Central memory CD4-positive, alpha-beta T cell (primary cell): ENCODE measurements at places on chromosomes 16 and 17.
A peak's percentile ranks its signal among the peaks of the same experiment; 100 is the strongest.

GRCh38 chr16:70364399-70364798, 17.7 kb downstream of the DDX19A start:
- no peak for DNase-seq

DNA sequence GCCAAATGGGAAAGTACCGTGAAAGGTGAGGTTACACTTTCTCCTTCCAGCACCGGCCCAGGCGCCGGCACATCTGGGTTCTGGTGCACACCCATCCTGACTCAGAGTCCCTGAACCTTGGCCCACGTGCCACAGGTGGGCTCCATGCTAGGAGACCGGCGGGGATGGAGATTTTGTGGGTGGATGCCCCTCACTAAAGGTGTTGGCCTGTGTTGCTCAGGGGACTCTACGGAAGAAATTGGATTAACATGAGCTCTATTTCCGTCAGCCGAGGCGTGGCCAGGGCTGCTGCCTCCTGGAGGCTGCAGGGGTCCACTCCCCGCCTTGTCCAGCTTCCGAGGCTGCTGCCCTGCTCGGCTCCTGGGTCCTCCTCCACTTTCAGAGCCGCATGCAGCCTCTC, 30.8 kb downstream of the FBXO31 start:
- DNase-seq = no peak

- no peak for DNase-seq
Measured at GRCh38 chr17:68602289-68602688, 1.1 kb upstream of the FAM20A start.

GRCh38 chr17:28726627-28727491, 826 bp upstream of the TLCD1 start:
- peak; percentile 87 for DNase-seq

- DNase-seq = no peak
Measured at GRCh38 chr16:56191835-56192634, 746 bp downstream of the GNAO1 start.

GRCh38 chr16:55468352-55468990, 10.5 kb upstream of the MMP2 start:
- no peak for DNase-seq

DNA sequence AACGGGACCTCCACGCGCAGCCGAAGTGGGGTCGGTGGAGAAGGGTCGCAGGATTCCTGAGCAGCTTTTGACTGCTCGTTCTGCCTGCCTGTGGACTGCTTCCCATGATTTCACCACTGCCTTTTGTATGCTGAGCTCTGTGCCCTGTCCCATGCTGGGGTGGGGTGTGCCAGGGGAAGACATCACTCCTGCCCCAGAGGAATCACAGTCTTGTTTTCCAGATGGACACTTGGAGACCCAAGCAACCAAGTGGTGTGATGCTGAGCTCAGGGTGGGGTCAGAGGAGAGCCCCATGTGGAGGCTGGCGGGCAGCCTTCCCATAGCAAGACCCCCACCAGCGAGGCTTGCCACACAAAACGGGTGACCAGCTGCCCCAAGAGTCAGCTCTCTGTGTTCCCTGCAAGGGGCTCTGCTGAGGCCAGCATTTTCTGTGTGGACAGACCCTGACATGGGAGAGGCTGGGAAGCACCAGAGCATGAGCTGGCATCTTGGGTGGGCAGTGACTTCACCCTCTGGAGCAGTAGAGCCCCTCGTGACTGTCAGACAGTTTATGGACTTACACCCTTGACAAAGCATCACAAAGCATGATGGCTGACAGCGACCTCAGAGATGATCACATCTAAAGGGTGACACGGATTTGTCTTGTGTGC, 111.9 kb downstream of the GNAO1 start:
- DNase-seq = no peak

DNA sequence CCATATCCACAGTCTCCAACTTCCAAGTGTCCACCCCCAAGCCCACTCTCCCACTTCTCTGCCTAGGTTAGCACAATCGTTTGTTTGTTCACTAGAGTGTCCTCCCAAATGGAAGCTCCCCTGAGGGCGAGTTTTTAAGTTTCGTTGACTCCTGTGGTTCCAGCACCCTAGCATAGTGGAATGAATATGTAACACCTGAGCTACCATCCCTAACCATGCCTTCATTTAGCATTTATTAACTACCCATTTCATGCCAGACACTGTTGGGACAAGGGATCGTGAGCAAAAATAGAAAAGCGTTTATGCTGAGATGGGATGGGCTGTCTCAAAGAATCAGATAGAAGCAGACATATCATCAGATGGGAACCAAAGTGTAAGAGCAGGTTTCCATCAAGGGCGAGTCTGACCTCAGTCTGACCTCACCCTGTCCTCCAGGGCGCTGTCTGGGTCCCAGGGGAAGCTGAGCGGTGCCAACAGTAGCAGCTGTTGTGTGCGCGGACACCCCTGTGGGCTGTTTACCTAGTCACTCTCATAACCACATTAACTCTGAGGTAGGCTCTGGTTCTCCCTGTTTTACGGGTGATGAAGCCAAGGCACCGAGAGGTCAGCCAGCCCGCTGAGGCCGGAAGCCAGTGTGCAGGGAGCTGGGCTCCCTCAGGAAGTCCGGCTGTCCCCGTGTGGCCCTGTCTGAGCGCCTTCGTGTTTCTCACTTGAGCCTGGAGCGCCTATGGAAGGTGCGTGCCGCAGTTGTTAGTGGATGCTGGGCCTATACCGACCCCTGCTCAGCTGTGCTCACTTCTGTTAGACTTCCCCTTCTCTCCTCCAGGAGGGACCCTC, 6.2 kb downstream of the CNP start:
- DNase-seq = no peak

DNA sequence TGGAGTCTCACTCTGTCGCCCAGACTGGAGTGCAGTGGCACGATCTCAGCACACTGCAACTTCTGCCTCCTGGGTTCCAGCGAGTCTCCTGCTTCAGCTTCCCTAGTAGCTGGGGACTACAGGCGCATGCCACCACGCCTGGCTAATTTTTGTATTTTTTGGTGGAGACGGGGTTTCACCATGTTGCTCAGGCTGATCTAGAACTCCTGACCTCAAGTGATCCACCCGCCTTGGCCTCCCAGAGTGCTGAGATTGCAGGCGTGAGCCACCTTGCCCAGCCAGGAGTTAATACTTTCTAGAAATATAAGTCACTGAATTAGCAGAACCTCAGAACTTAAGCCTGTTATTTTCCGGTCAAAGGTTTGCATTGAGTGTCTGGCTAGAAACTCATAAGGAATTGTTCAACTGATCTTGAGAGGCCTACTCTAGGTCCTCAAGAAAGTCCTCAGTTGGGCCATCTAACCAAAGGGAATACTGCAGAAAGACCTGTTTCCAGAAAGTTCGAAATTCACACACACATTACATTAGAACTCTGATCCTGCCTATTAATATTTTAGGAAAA, 1.4 kb downstream of the TMEM220 start:
- no peak for DNase-seq

DNA sequence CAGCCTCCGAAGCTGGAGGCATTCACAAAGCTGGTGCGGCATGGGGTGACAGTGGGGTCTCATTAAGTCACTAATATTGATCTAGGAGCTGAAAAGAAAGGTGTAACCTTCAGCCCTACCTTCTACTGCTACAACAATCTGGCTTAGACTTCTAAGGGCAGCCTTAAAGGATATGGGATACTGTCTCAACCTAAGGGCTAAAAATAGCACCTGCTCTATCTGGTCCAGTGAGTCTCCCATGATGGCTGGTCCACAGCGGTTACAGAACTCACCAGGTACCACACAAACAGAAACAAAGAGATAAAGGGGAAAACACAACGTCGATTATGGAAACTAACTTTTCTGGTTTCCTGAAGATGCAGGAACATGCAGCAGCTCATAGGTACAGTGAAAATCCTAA, 115.8 kb downstream of the SMG6 start:
- DNase-seq = no peak

DNA sequence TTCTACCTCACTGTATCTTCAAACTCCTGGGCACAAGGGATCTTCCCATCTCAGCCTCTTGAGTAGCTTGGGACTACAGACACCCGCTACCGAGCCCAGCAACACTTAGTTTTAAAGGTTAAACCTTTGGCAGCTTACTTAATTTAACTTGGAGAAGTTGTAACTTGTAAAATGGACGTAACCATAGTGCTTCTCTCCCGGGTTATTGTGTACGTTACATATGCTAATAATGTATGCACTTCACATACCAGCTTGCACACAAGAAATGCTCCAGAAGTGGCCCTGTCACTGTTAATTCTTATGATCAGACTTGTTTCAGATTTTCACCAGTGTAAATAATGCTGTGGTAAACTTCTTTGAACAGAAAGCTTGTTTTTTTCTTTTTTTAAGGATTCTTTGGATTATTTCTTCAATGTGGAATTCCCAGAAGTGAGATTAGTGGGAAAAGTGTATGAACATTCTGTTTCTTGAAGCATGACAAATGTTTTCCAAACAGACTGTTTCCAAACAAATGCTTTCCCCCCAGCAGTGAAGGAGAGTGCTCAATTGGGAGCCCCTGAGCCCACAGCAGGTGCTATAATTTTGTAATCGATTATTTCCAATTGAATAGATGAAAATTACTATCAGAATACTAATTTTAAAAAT, 61.5 kb downstream of the EPN2 start:
- no peak for DNase-seq

GRCh38 chr16:67770346-67770991, 35.9 kb downstream of the RANBP10 start:
- DNase-seq = no peak

DNA sequence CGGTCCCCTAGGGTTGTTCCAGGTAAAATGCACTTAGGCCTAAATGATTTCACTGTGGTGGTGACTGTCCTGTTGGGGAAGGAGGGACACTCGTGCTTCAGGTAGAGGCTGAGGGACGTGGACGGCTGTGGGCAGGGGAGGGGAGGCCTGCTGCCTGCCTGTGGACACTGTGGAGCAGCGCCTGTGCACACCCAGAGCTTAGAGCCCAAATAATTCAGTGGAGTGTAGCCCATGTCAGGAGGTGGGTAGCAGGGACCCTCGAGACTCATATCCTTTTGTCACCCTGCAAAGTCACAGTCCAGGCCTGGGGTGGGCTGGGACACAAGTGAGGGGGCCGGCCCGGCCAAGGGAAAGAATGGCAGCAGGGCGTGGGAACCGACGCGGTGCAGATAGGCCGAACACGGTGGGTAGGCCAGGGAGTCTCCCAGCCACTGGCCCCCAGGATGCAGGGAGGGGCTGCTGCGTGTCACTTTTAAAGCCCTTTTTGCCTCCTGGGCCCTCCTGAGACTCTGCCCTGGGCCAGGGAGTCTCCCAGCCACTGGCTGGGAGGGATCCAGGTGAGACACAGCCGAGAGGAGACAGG, 733 bp upstream of the NHERF2 start:
- DNase-seq = no peak

DNA sequence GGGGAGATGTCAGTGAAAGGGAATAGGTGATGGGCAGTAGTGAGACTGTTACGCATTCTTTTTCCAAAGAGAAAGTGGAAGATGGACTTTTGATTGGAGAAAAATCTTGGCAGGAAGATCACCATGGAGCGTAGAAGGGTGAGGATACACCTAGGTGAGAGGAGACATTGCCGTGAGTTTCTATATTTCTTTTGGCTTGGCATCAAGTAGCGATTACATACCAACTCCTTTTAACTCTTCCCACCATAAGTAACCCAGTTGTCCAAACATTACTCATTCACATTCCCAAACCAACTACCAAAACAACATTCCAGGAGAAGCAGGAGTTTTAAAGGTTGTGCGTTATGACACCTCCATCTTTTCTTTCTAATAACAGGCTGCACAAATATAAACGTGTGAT, 10.7 kb upstream of the KRT28 start:
- no peak for DNase-seq

DNA sequence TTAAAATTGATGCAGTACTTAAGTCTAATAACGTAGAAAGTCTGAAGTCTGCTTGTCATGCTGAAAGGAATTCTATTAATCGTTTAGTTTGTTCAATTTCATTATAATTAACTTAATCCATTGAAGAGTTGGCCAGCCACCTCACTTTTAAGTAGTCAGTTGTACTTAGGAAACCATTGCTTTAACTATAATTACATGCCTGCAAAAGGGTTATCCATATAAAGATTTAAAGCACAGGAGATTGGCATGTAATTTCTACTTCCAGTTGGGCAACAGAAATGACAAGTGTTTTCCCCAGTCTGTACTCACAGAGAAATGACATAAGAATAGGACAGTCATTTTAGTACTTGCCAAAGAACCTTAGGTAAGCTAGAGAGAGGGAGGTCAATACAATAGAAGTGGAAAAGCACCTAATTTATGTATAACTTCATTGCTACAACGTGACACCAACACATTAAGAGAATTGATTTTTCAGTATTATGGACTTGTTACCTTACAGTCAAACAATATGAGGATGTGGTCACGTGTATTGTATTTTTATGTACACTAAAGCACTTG, 3.7 kb upstream of the USP32 start:
- no peak for DNase-seq

DNA sequence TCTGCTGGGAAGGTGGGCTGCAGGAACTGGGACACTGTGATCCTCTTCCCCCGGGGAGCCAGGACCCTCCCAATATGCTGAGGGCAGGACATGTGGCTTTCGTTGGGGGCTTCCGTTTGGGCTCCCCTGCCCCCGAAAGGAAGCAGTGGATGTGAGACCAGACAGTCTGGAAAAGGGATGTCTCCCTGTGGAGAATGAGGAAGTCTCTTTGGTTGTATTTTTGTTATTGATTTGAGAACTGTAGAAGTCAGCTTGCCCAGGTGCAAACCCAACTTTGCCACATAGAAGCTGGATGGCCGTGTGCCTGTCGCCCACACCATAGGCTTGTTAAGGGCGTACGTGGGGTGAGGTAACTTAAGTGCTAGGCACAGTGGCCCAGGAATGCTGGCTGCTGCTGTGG, 18.8 kb downstream of the LLGL2 start:
- no peak for DNase-seq

- peak; percentile 21 for DNase-seq
Measured at GRCh38 chr16:87855852-87856715, 13.2 kb downstream of the SLC7A5 start.

DNA sequence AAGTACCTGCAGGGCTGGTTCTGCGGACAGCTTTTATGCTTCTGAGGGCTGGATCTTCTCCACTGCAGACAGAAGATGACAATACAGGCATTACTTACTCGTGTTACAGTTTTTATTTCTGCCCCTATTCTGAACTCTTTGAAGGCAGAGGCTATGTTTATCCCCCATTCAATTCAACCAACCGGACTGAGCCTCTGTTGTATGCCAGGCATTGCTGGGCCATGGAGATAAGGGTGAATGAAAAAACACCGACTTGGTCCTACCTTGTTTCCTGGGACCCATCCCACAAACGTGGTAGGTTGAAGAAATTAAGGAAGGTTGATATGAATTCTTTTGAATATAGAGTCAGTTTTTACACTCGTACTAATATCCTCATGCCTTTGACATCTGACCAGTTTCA, 10.0 kb upstream of the HP start:
- DNase-seq = no peak

GRCh38 chr16:85990861-85991301, 91.9 kb downstream of the IRF8 start:
- no peak for DNase-seq

GRCh38 chr16:69563605-69564580, 1.9 kb upstream of the NFAT5 start:
- DNase-seq = peak; percentile 46
